Ecto neural progenitor cell (in vitro differentiated cells): ENCODE measurements at places on chromosomes 13 and 19.

DNA sequence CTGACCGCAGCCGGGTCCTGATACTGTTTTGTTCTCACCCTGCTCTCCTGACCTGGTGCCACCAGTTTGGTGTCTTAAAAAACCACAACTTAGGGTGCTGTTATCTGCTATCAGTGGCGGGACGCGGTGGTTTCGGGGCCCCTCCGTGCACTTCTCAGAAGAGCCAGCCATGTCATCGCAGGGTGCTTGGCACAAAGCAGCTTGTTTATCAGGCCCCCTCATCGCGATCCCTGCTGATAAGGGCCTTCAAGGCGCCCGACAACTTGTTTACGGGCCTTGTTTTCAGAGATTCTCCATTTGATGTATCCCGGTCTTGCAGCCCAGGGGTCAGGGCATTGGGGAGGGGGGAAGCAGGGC lies 58.1 kb upstream of the KLF2 start:
- DNase-seq = no peak

- DNase-seq = no peak
These were observed 28.3 kb downstream of the INSR start for GRCh38 chr19:7265963-7266362.

DNA sequence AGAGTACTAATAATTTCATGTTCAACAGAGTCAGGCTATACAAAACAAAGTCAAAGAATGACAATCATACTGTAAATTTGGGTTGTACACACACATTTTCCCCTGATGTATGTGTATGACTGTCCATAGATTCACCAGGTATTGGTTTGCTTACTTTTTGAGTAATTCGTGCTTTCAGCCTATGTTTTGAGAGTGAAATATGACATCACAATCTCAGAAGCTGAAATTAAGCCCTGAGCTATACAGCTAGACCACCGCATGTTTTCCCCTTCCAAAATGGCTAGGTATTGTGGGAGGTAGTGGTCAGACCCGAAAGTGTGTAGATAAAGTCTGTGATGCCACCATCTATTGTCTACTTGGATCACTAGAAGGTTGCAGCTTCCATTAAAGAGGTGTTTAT lies 102.8 kb downstream of the KATNAL1 start:
- DNase-seq = no peak

- DNase-seq = no peak
These were observed 66.7 kb upstream of the ZNF536 start for GRCh38 chr19:30305346-30306060.

DNA sequence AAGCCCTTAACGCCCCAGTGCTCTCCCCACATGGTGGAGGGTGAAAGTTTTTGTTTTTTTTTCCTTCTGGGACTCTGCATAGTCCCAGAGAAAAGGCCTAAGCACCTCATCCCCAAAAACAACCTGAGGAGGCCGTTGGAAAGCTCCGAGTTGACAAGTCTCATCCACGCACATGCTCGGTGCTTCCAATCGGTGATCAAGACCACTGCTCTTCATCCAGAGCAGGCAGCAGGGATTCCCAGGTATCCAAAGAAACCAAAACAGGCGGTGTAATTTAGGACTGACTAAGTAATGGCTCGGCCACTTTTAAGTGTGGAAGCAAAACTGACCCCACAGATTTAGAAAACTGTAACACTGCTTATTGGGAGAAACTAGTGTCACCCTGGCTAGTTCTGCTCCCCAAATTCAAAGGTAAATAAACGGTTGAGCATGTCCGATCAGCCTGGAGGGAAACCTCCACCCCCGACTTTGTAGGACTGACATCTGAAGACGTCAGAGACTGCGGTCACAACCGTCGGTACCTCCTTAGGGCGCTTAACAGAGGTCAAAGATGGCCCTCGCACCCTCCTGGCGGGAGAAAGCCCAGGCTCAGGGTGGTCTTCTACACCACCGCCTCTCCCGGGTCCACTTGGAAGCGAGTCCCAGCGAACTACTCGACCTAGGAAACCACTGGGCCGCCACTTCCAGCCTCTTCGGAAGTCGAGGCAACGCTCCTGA lies 997 bp upstream of the ZNF446 start:
- no peak for DNase-seq

DNA sequence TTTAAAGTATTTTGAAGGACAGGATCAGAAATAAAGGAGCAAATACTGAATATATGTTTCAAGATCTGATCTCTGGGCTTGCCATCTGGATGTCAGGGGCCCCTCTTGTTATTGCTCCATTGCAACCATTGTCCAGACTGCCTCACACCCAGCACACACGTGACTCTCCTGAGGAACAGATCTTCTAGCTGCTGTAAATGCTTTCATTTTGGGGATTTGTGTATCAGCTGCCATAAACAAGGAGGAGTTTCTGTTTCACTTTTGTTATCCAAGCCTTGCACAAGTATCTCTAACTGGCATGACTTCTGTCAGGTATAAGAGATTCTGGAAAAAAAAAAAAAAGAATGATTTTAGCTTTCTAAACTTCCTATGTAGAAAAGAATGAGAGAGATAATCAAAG lies 1624.1 kb upstream of the PRR20A start:
- DNase-seq = no peak

DNA sequence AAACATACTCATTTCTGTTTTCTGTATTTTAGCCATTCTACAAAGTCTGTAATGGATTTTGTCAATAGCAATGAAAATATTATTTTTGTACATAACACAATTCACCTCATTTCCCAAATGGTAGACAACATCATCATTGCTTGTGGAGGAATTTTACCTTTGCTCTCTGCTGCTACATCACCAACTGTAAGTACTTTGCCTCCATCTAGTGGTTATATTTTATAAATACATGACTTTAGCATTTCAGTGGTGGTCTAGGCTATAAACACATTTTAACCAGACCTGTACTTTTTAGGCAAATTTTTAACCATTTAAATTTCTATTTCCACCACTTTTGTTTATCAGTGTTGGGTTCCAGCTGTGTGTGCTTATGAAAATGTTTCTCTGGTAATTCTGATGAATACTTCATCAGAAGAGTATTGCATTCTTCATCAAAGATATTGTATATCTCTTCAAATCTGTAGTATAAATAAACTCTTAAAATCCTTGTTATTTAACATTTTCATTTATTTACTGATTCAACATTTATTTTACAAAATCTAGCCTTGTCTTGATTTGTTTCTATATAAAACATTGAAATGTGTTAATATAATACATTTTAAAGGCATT lies 222.4 kb downstream of the NBEA start:
- DNase-seq = no peak

DNA sequence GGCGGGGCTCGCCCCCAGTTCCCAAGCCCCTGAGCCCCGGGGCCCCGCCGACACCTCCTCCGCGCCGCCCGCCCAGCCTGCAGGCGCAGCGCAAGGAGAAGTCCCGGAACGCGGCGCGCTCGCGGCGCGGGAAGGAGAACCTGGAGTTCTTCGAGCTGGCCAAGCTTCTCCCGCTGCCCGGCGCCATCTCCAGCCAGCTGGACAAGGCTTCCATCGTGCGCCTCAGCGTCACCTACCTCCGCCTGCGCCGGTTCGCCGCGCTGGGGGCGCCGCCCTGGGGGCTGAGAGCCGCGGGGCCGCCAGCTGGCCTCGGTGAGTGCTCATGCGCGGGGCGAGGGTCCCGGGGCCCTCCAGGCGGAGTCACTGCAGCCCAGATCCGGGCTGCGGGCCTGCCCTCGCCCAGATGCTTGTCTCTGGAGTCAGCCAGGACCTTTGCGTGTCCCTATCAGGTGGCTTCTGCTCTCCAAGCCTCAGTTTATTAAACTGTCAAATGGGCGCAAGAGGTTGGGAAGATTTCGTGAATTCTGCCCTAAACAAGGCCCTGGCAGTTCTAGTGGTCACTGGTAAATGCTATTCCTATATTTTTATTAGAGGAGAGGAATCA lies 2.0 kb downstream of the NPAS1 start:
- peak; percentile 60 for DNase-seq

- DNase-seq = no peak
These were observed 19.9 kb upstream of the RFC3 start for GRCh38 chr13:33798023-33798422.

DNA sequence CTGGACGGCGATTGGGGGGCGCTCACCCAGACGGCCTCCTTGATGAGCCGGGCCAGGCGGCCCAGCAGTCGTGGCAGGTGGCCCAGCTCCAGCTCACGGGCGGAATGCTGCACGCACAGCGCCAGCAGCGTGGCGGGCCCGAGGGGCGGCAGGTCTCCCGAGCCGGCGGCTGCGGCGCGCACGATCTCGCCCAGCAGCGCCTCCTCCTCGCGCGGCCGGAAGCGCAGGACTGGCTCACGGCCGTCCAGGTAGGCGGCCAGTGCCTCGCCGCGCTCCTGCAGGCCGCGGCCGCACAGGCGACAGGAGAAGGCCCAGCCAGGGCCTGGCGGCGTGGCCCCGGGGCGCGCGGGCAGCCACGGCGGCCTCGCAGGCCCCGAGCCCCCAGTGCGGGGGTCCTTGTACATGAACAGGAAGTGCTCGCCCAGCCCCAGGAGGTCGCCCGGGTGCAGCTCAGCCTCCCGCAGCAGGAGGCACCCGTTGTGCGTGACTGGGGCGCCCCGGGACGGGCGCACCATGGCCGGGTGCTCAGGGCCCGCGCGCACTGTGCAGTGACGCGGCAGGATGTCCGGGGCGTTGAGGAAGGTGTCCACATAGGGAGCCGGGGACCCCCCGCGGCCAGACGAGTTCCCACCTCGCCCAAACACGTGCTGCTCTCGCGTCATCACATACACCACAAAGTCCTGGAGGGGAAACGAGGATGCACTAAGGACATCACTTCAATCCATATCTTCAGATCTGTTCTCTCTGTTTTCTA lies 9.6 kb upstream of the MAMSTR start:
- peak; percentile 58 for DNase-seq

- DNase-seq = no peak
These were observed 16.7 kb downstream of the ZNF556 start for GRCh38 chr19:2883686-2884439.

DNA sequence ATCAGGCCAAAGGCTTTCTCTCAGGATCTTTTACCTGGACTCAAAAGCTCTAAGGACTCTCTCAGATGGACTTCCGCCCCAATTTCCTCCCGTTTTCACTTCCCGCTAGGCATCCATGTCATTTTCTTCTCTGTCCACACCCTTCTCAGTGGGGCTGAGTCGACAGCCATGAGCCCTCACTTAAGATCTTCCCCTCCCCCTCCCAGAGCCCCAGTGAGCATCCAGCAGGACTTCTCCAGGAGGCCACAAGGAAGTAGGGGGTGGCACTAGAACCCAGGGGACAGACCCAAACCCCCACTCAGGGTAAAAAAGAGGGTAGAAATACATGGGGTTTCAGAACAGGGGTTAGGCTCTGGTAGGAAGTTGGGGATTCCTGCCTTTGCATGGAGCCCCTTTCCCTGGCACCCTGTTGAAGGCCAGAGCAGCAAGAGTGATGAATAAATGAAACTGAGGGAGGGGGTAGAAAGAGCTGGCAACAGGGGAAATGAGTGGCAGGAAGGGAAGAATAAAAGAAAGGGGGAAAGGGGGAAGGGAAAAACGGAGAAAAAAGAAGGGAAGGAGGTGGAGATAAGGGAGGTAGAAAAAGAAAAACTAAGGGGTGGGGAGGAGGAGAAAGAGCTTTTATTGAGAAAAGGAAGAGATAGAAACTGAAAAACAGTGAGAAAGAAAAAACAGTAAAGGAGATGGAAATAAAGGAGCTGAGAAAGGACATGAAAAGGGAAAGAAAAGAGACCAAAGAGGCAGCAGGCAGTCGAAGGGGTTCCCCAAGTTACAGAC lies 42.3 kb downstream of the DEDD2 start:
- no peak for DNase-seq

DNA sequence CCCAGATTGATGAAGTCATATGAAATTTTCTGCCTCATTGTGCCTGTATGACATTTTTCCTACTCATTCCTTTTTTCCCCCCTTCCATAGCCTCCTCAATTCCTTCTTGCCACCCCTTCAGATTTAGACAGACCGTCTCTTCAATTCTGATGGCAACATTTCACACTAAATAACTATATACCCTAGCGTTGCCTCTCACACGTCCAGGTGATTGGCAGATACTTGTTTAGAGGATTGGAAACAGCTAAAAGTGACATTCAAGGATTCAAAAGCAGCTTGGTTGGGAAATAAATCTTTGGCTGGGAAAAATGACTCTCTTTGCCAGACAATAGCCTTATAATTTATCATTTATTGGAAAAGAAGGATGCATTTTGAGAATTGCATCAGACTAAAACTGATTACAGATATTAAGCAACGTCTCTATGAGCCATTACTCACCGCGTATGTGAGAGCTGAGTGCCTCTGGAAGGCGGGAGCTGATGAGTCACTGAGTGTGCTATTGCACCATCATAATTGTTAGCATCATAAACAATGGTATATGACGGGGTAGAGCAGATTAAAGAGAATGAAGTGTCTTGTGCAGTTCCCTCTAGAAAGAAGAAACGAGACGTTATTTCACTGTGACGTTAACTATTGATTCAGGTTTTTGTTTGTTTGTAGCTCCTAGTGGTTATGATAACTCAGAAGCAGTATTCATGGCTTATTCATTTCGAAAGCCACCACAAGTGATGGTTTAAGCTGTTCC lies 61.1 kb upstream of the FAM216B start:
- no peak for DNase-seq

DNA sequence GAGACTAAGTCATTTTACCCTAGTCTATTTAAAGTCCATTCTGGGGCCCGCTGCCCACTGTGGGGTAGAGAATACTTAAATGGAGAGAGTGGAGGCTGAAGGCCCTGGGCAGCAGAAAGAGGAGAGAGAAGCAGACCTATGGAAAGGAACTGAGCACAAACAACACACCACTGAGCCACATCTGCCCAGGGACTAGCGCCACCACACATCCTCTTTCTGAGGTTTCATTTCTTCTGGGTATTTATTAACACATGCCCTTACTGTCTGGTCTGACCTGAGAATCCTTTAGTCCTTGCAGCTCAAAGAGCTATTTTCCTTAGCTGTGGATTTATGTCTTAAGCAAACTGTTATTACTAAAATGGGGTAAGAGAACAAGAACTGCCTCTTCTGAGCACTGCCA lies 154.0 kb downstream of the NALCN start:
- DNase-seq = no peak
